Lung (tissue), 17 donors: ENCODE measurements at places on chromosomes 3 and 15. TPM values are rescaled to one million over a fixed set of nuclear protein-coding genes. Genes with fewer than 3 reads are reported as not detected.

- peak; percentile 83 for DNase-seq
Observed at GRCh38 chr3:195238586-195239118, 32.3 kb downstream of the XXYLT1 start.

- peak; percentile 59 for DNase-seq
Observed at GRCh38 chr3:125437631-125438435, 62.7 kb upstream of the ZNF148 start.

DNA sequence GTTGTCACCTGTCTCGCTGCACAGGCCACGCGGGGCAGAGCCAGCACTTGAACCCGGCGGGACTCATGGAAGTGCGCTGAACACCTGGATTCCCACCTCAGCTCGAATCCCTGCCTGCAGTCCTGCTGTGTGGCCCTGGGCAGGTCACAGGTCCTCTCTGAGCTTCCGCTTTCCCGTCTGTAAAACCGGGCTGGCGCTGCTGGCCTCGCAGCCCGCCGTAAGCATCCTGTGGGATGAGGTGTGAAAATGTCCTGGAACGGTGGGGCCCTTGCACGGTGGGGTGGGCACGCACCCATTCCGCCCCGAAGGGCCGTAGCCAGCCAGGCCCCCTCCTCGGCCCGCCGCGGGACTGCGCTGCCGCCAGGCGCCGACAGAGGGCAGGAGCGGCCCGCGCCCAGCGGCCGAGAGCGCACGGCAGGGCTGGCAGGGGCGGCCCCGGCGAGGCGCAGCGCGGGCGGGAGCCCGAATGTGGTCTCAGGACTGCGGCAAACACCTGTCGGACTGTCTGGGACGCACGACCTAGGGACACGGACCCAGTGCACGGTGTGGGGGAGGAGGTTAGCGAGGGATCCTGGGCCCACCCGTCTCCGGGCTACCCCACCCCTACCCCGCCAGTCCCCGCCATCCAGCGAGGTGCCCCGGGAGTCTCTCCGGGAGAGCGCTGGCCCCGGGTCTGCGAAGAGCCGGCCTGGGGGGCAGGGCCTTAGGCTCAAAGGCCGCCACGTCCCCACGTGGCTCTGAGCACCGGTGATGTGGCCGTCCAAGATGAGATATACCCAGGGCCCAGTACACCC is 40.4 kb downstream of the DNAJB8 start:
- peak; percentile 52 for DNase-seq

- DNase-seq, result no peak
Observed at GRCh38 chr15:66423149-66423548, 36.4 kb downstream of the MAP2K1 start.

GRCh38 chr15:76105391-76105790 is 45.6 kb downstream of the TMEM266 start:
- no peak for DNase-seq

DNA sequence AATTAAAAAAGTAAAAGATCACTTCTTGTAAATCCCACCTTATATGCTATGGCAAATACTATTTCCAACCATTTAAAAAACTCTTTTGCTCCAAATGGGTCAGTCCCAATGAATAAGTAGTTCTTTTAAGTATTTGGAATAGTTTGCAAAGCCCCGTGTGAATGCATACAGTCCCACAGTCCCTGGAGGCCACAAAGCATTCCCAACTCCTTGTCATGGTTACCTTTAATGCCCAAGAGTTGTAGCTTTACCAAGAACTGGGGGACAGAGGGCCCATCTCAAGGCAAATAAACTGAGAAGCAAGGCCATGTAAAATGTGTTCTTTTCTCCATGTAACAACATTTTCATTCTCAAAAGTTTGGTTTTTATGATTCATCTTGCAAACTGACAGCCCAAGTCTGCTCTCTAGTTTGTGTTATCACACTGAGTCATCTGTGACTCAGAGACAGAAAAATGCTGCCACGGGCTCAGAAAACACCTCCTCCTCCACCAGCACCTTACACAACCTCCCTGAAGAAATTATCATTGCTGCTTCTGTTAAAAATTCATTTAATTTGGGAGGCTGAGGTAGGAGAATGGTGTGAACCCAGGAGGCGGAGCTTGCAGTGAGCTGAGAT is 336.2 kb downstream of the ERC2 start:
- no peak for DNase-seq

GRCh38 chr15:89165677-89166076 is 55.7 kb downstream of the RLBP1 start:
- DNase-seq, result no peak

- DNase-seq, result peak; percentile 91
Observed at GRCh38 chr15:72168808-72169190, 28.8 kb downstream of the GRAMD2A start.

GRCh38 chr3:106332884-106333283 is 464.1 kb upstream of the CBLB start:
- no peak for DNase-seq

GRCh38 chr15:67119238-67119846 is 53.9 kb downstream of the SMAD3 start:
- DNase-seq, result no peak

The CACNA1D gene
- total RNA-seq, result 96.8 TPM

The SPINT1 gene
- 136 TPM for total RNA-seq

The PLS1 gene
- total RNA-seq, result 24.0 TPM

The KLHL18 gene
- 13.4 TPM for total RNA-seq

The TMEM207 gene
- not detected for total RNA-seq

The SCAANT1 gene
- total RNA-seq, result not detected

The PHLDB2 gene
- total RNA-seq, result 33.6 TPM

The ATRIP gene
- total RNA-seq, result 7.1 TPM

The ALDH1A2 gene
- total RNA-seq, result 28.4 TPM

The OR5K2 gene
- total RNA-seq, result not detected

The ZNF710 gene
- 45.7 TPM for total RNA-seq

The A4GNT gene
- total RNA-seq, result 0.25 TPM

The TCAIM gene
- 22.8 TPM for total RNA-seq

The GNAT1 gene
- not detected for total RNA-seq
